Stimulated activated CD4-positive, alpha-beta T cell treated with anti-CD3 and anti-CD28 coated beads, Interleukin-4, amount 100 ng/mL, for 24 hours (primary cell): ENCODE measurements at places on chromosomes 2 and 18.

GRCh38 chr18:26624443-26624842, 76.1 kb upstream of the KCTD1 start:
- DNase-seq: no peak

GRCh38 chr2:106977717-106978116, 91.8 kb upstream of the ST6GAL2 start:
- no peak for DNase-seq

GRCh38 chr2:169727065-169727464, 6.6 kb upstream of the KLHL23 start:
- DNase-seq: no peak

- no peak for DNase-seq
Observed at GRCh38 chr2:8612734-8613179, 69.1 kb upstream of the ID2 start.

GRCh38 chr2:48205137-48205798, 299.0 kb upstream of the FBXO11 start:
- no peak for DNase-seq

DNA sequence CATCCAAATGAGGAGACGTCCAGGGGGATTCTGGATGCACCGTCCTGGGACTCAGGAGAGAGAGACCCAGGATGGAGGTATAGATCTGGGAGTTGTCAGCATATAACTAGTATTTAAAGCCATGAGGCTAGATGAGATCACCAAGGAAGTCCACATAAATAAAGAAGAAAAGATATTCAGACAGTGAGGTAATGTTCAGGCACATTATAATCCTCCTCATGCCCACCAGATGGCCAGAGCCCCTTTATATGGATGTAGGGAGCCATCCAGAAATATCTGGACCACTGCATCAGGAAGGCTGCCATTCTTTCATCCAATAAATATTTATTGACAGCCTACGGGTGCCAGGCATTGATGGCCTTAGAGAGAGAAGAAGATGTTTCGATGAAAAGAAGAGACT, 21.2 kb upstream of the NCKAP5 start:
- DNase-seq: no peak

GRCh38 chr18:48007955-48008701, 77.7 kb upstream of the SMAD2 start:
- peak; percentile 18 for DNase-seq

- no peak for DNase-seq
Observed at GRCh38 chr2:130883496-130883895, 46.8 kb downstream of the ARHGEF4 start.

DNA sequence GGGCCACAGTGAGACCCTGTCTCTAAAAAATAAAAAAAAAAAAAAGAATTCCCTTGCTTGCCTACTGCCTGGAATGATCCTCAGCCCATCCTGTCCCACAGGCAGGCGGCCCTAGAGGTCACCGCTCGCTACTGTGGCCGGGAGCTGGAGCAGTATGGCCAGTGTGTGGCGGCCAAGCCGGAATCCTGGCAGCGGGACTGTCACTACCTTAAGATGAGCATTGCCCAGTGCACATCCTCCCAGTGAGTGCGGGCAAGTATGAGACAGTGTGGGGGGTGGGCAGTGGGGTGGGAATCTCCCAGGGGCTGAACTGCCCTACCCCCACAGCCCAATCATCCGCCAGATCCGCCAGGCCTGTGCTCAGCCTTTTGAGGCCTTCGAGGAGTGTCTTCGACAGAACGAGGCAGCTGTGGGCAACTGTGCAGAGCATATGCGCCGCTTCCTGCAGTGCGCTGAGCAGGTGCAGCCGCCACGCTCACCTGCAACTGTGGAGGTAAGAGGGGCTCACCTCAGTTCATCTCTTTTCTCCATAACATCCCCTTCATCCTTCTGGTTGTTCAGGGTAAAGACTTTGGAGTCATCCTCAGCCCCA, 1.6 kb downstream of the CHCHD5 start:
- DNase-seq: no peak

- no peak for DNase-seq
Observed at GRCh38 chr2:105401867-105402266, 3.0 kb upstream of the FHL2 start.

DNA sequence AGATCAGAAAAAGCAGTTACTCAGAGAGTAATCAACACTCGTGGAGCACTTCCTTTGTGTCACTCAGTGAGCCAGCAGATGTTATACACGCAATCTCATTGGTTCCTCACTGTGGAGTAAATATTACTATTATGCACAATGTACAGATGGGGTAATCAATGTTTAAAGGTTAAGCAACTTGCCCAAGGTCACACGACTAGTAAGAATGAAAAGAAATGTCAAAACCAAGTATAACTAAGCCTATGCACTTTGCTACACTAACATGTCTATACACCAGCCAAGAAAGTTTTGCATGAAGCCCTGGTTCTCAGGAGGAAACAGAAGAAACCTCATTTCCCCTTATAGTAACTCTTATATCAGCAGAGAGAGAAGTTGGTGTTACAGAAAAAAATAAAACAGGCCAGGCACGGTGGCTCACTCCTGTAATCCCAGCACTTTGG, 5.4 kb downstream of the METTL21A start:
- DNase-seq: no peak

- no peak for DNase-seq
Observed at GRCh38 chr18:59140302-59140885, 710 bp downstream of the SEC11C start.

DNA sequence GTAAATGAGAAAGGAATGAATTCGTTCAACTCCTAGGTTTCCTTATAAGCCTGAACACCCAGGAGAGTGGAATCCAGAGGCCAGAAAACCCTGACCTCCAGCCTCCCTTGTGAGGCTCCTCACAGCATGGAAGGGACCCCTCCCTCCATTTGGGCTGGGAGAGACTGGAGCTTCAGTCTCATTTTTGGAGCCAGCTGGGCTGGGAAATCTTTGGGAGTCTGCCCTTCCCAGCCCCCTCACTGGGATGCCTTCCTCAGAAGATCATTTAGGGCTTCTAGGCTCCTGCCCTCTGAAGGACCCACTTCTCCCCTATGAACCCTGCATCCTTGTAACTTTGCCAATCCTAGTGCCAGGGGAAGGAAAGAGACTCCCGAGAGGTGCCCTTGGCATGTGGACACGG, 346.1 kb downstream of the CYP26B1 start:
- DNase-seq: no peak

- peak; percentile 61 for DNase-seq
Observed at GRCh38 chr2:96267159-96267971, 1.3 kb downstream of the CIAO1 start.

DNA sequence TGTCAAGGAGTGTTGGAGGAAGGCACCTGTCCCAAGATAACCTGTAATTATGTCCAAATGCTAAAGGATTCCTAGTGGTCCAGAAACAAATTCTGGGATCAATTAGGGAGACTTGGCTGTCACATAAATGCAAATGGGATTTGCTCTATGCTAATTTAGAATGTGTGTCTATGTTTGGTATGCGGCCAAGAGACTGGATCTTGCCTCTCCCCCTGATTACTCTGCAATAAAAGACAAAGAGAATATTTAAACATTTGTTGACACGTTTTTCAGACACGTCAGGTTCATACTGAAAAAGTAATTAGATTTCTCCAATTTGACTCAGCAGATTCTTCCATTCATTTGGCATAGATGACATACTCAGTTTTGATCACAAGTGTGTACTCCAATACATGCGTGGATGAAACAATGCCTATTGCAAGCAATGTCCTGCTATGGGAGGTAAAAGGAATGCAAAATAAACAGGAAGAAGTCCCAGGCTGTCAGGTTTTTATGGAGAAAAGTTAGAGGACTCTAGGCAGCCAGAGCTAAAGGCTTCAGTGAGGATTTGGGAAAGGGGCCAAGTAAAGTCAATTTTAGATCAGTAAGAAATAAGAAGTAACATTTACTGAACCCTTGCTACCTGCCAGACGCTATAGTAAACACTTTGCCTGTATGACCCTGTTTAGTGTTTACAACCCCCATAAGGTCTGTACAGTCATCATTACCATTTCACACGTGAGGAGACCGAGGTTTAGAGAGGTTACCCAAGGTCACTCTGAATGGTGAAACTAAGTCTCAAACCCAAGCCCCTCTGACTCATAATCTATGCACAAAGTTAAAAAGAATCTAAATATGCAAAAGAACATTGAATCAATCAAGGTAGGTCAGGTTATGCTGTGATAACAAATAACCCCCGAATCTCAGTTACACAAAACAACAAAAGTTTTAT, 7.8 kb downstream of the ANTXR1 start:
- no peak for DNase-seq

DNA sequence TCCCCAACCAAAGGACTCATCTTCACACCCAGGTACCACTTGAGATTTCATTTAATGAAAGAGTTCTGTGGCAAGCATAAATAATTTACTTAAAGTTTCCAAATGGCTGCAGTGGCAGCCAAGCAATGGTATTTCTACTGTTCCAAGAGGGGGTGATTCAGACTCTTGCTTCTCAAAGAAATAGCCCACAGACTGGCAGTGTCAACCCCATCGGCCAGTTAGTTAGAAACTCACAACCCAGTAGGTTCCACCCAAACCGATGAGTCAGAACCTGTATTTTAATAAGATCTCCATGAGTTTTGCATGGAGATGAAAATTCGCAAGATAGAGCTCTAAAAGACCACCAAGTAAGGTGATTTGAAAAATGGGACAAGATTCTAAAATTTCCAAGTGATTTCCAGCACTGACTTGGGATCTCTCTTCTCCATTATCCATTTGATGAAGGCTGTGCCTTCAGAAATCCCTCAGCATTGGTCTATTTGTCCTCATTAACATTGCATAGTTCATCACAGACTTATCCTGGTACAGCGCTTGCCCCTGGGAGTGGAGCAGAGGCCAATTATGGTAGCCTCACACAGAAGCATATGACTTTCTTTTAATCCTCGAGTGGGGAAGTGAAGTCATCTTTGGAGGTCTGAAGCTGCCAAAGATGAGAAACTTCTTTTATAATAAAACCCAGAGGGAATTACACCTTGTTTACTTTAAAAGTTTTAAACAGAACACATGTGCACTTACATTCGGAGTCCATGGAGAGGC, 361.4 kb upstream of the ID2 start:
- DNase-seq: no peak

GRCh38 chr2:143581134-143581533, 451.9 kb downstream of the ARHGAP15 start:
- DNase-seq: no peak

- no peak for DNase-seq
Observed at GRCh38 chr18:53601344-53601743, 623.1 kb downstream of the MBD2 start.

DNA sequence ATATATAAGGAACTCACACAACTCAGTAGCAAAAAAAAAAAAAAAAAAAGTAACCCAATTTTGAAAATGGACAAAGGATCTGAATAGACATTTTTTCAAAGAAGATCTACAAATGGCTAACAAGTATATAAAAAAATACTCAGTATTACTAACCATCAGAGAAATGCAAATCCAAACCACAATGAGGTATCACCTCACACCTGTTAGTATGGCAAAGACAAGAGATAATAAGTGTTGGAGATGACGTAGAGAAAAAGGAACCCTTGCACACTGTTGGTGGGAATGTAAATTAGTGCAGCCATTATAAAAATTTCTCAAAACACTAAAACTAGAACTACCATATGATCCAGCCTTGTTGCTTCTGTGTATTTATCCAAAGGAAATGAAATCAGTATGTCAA, 5.8 kb upstream of the CNDP1 start:
- no peak for DNase-seq

DNA sequence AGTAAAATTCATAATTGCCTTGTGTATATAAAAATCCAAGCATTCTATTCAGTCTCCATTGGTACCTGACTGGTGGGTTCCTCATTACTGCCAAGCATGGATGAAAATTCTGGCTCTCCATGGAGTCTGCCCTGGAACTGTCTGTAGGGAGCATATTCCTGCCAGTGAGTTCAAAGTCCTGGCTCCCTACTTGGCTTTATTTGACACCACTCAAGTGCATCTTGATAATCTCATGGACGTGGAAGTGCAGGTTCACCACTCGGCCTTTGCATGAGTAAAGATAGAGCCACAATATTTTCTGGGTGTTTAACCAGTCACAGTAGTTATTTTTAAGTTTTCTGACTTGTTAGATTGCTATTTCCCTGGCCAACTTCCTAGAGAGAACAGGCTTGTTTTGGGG, 63.5 kb downstream of the CNTNAP5 start:
- DNase-seq: no peak

- no peak for DNase-seq
Observed at GRCh38 chr2:12217175-12217574, 470.7 kb downstream of the LPIN1 start.

- DNase-seq: no peak
Observed at GRCh38 chr2:85952196-85952734, 63.5 kb upstream of the ST3GAL5 start.

DNA sequence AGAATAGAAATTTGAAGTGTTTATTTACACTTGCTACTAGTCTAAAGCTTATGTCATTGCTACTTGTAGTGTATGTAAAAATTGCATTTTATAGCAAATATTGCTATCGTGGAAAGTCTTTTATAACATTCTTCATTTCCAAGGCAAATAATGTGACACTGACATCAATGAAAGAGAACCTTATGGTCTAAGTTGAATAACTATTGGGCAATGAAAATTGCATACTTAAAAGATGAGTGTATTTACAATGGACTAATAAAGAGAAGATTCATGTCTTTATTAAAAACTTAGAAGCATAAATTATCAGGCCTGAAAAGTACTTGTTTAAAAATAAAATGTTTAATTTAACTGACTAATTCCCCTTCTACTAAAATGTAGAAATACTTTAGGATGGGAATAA, 82.2 kb downstream of the LRP1B start:
- DNase-seq: no peak

- DNase-seq: no peak
Observed at GRCh38 chr2:233336541-233336940, 17.8 kb upstream of the DGKD start.

DNA sequence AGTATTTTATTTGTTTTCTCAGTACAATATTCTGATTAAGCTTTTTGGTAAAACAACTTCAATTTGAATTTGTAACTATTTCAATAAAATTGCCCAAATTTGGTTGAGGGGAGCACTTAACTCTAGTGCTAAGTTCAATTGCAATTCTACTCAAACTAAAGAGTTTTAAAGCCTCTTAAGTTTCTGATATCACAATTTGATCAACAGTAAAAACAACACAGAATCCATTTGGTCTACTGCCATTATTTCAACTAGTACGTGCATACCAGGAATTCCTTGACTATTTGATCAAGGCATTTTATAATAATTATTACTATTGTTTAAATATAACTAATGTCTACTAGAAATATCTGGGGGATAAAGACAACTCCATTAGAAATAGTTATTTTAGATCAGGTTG, 150.9 kb downstream of the ROCK1 start:
- DNase-seq: no peak

- DNase-seq: no peak
Observed at GRCh38 chr2:234716271-234716670, 219.4 kb upstream of the ARL4C start.

GRCh38 chr2:151228847-151229512, 32.7 kb downstream of the RBM43 start:
- DNase-seq: no peak
